NCI-H1694 (cell line): ENCODE measurements at places on chromosomes 5 and 9.
A peak's percentile ranks its signal among the peaks of the same experiment; 100 is the strongest.

DNA sequence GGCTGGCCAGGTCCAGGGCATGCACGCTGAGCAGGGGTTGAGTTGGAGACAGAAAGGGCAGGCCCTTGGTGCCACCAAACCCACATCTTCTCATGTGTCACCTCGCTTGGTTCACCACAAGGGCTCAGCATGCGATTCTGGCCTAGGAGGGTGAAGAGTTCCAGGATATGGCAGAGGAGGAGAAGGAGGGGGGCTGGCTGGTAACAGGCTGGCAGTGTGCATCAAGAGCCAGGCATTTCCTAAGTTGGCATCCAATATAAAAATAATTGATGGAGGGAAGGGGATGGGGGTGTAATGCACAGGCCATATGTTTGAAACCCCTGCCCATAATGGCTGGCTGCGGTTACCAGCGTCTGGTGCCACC lies 255.6 kb downstream of the NFIB start:
- peak; percentile 49 for DNase-seq

DNA sequence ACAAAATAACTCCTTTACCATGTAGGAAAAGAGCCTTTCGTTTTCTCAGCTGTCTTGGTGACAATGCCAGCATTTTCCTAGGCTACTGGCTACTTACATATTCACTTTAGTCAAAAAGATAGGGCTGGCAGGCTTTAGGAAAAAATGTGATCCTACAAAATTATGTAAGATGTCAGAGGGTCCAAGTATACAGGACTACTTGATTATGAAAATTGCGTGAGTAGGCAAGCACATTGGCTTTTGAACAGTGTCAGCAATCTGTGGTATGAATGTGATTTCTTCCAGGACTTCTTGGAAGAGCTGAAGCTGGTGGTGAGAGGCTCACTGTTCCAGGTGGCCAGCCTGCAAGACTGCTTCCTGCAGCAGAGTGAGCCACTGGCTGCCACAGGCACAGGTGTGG lies 22.8 kb downstream of the THBS4 start:
- DNase-seq = no peak

DNA sequence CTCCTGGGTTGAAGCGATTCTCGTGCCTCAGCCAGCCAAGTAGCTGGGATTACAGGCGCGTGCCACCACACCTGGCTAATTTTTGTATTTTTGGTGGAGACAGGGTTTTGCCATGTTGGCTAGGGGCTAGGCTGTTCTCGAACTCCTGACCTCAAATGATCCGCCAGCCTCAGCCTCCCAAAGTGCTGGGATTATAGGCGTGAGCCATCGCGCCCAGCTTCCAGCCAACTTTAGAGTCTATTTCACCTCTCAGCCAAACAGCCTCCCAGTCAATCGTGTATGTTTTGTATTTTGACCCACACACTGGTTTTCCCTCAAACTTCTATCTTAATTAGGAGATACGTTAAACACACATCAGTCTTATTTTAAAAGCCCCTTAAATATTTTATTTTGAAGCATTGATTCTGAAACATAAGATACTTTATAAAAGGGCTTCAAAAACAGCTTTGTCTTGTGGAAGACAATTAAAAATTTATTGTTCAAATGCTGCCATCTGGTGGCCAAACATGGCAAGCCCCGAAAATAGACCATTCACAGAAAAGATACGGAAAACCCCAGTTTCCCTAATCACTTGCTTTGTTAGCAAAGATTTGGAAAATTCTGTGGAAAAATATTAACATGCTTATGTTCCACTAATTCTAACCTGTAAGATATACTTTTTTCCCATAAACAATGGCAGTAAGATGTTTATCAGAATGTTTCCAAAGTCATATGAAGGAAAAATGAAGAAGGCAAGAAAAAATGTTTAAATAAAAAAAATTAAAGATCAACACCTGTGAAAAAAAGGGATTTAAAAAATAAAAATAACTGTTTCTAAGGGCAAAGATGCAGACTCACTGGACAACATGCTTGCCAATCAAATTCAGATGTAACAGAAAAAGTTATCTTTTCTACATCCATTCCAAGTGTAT lies 33.1 kb downstream of the APTX start:
- DNase-seq = peak; percentile 48

GRCh38 chr5:28927559-28928326 lies 1889.4 kb upstream of the CDH9 start:
- no peak for DNase-seq

DNA sequence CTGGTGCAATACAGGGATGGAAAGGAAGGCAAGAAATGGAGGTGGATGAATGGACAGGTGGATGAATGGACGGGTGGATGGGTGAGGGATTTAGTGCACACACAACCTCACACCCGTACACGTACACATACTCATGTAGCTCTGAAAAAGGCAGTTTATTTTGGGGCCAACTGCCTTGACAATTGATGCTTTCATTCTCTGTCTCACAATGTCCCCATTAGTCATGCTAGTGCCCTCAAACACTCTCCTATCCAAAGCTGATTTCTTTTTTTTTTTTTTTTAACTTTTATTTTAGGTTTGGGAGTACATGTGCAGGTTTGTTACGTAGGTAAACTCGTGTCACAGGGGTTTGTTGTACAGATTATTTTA lies 495.0 kb downstream of the DMAC1 start:
- DNase-seq = no peak

DNA sequence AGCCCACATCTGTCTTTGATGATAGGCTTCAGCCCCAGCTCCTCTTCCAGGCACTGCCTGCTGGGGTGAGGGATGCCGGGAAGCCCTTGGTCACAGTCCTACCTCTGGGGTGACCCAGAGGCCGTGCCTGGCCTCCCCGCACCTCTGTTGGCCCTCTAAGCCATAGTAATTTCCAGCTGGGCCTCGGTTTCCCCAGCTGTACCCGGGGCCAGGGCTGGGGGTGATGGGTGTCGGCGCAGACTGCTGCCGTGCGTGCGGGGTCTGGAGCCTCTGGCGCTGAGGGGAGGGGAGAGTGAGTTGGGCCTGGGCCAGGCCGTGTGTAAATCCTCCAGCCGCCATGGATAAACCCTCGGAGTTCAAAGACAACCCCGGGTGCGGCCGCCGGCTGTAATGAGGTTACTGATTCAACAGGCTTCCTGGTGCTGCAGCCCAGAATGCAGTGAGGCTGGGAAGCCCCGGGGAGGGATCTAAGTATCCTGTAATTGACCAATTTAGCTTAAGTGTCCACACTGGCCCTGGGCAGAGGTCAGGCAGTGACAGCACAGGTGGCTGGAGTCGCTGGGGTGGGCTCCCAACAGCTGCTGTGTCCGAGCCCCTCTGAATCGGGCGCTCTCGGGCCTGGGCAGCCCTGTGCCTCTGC lies 7.1 kb downstream of the RXRA start:
- no peak for DNase-seq

DNA sequence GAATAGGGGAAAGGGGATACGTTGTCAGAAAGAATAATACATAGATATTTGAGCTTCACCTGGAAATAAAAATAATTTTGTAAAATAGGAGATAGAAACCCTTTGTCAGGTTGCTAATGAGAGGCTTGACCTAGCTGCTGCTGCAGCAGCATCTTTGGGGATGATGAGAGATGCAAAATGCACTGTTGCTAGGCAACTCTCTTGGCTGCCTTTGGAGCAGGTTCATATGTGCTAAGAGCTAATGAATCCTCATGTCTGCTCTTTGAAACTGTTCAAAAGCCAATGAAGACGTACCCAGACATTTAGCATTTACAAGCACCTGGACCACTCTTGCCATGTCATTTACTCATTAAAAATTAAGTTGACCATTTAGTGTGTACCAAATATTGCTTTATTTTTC lies 121.7 kb downstream of the FOCAD start:
- DNase-seq = peak; percentile 1

DNA sequence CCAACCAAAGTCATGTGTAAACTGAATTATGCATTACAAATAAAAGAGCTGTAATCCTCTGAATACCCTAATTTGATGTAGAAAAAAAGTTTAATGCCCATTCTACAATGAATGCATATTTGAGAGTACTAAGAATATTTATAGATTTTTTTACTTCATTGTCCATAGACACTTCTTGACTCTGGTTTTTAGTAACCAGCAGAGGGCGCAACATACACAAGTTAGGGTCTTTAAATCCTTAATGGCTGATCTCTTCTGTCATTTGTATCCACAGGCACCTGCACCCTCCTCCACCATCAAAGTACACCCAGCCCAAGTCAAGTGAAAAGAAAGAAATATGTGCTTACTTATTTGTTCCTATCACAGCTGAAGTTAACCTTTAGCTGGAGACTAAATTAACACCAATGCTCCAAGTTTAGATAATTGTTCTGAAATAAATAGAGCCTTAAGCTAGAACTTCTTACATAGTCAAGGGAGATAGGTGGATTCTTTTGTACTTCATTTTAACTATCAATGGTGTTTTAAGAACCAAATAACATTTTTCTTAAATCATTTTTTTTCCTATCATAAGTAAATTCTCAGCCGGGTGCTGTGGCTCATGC lies 524.2 kb upstream of the DAB2 start:
- peak; percentile 71 for DNase-seq

- DNase-seq = no peak
Measured at GRCh38 chr5:1409381-1410110, 35.7 kb downstream of the SLC6A3 start.

DNA sequence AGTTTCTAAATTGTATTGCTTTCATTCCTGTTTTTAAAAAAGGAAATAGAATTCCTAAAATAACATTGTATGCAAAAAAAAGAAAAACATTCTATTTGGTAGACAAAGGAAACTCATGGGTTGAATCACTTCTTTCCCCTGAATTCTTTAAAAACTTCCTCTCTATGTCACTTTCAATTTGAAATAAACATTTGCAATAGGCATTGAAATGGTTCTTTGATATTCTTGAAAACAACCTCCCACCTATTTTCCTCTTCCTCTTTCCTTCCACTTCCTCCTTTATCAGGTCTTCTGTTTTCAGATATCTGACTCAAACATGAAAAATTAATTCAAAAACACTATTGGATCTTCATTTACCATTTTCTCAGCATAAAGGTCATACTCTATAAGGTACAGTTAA lies 442.0 kb upstream of the MEF2C start:
- no peak for DNase-seq

- peak; percentile 35 for DNase-seq
Measured at GRCh38 chr5:126234563-126235195, 188.5 kb upstream of the GRAMD2B start.

GRCh38 chr5:149544028-149544420 lies 7.2 kb downstream of the CSNK1A1 start:
- DNase-seq = no peak

DNA sequence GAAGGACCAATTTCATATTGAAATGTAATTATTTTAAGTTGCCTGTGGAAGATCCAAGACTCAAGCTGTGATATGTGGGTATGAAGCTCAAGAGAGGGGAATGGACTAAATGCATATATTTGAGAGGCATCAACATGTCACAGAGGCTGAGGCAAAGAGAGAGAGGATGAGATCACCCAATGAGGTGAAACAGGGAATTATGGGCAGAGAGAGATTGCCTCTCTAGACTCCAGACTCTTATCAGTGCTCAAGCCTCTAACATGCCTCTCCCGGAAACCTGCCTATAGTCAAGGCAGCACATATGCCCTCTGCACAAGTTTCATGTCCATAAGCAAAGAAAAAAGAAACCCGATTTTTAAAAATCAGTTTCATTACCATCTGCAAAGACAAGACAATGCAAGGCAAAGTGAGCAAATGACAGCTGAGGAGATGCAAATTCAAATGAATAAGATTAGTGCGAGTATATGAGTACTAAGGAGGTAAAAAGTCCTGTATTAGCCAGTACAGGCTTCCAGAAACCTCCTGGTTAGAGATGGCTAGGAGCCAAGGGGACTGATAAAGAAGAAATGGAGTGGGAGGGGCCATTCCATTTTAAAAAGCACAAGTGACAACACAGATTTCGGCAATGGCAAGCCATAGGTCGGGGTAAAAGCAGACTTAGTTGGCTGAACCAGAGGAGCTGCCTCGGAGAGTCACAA lies 9.4 kb downstream of the APTX start:
- DNase-seq = no peak

- DNase-seq = no peak
Measured at GRCh38 chr5:93911609-93912008, 170.2 kb upstream of the POU5F2 start.

DNA sequence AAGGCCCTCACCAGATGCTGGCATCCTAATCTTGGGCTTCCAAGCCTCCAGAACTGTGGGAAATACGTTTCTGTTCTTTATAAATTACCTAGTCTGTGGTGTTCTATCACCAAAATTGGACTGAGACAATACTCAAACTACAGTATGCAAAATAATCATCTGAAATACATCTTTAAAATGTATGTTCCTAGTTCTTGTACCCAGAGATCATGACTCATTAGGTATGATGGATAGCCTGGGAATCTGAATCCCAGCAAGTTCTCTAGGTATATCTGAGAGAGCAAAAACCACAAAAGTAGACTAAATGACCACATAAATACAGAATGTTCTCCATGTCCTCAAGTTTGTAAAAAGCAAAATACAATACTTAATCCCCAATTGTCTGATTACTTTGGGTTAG lies 166.3 kb downstream of the YIPF5 start:
- DNase-seq = no peak

- no peak for DNase-seq
Measured at GRCh38 chr5:99243111-99243510, 314.3 kb upstream of the CHD1 start.

GRCh38 chr5:180602481-180603075 lies 11.3 kb upstream of the SCGB3A1 start:
- no peak for DNase-seq

DNA sequence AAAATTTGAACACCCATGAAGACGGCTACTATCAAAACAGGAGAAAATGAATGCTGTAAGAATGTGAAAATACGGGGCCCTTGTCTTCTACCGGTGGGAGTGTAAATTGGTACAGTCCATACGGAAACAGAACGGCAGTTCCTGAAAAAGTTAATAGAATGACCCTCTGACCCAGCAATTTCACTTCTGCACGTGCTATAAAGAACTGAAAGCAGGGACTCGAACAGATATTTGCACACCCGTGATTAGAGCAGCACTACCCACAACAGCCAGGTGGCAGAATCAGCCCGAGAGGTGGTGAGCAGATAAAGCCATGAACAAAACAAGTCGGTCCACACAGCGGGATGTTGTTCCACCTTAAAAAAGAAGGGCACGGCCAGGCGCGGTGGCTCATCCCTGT lies 22.6 kb upstream of the SLC12A7 start:
- DNase-seq = no peak
